AG04450 (cell line): ENCODE measurements at places on chromosomes 1 and 21. TPM values are rescaled to one million over a fixed set of nuclear protein-coding genes. Genes with fewer than 3 reads are reported as not detected.

KRTAP10-12 gene
- not detected in 2 replicates for polyA plus RNA-seq

ANKRD34A gene
- polyA plus RNA-seq = 0.83 and 1.2 TPM in 2 replicates

LCK gene
- polyA plus RNA-seq = not detected in 2 replicates

RGS13 gene
- not detected in 2 replicates for polyA plus RNA-seq
